ENCODE measurements at places on chromosomes 13 and 19. TPM values are rescaled to one million over a fixed set of nuclear protein-coding genes. Genes with fewer than 3 reads are reported as not detected.

CCNA1 gene
- total RNA-seq: 1.2 TPM

TMEM238 gene
- total RNA-seq: 0.66 TPM

ATP1A3 gene
- total RNA-seq: not detected

NAPA gene
- total RNA-seq: 143 TPM

PBX4 gene
- total RNA-seq: 11.8 TPM

ZNF471 gene
- total RNA-seq: 9.4 TPM

DNA sequence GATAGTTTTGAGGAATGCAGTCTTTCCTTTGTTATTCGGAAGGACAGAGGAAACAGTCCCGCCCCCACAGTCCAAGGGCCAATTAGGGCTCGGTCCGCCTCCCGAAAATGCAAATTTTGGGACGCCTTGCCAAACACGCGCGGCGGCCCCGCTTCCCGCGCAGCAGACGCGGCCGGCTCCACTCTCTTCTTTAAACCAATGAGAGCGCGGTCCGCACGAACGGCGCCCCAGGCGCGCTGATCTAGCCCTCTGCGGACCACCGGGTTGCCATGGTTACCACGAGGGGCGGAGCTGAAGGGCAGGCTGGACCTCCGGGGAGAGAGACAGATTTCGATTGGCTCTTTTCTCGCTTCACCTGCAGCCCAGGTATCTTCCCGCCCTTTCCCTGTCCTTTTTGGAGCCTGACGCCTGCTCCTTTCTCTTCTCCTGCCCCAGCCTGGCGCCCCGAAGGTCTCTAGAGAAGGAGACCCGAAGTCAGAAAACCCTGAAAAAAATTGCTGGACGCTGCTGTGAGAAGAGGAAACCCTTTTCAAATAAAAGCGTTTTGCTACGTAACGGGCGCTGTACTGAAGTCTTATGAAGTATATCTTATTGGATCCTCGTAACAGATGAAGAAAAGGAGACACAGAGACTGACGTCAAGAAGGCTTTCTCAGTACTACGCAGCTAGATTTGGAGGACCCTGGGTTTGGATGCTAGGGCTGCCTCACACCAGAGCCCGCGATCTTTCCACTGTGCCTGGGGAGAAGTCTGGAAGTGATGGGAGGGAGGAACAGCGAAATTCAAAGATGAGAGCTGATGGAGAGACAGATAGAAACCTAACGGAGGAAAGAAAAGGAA, 2.0 kb downstream of the PTH2 start:
- no peaks in the 10 kb centered on the region for H3K36me3 ChIP-seq
- DNase-seq: peak; percentile 45
- H3K27me3 ChIP-seq: no peaks in the 10 kb centered on the region
- no peak overlapping the region for H3K27ac ChIP-seq
- peak overlapping the region; percentile 18 for H3K4me3 ChIP-seq

DNA sequence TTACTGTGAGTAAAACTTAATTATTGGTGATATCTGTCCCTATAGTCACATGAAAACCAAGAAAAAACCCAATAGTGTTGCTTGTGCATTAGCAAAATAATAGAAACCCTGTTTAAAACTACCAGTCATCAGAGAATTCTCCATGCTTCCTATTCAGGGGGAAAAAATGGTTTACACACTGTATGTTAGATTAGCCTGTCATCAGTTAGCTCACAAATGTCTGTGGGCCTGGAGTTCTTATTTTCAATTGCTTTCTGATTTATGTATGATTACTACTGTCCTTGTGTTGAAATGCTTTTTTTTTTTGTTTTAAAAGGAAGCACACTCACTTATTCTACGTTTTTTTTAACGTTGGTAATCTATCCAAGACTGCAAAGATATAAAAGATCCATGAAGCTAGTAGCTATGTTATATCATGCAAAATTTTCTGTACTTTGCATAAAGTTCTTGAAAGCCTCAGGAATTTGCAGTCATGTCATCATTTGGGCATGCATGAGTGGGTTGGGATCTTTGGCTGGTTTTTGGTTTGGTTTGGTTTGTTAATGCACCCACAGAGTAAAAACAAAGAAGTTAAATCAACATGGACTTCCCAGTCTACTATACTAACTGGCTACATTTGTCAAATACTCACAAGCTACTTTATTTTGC, 25.9 kb downstream of the RXFP2 start:
- H3K4me3 ChIP-seq: no peak overlapping the region
- no peaks in the 10 kb centered on the region for H3K36me3 ChIP-seq
- H3K27me3 ChIP-seq: no peaks in the 10 kb centered on the region
- no peak for DNase-seq
- H3K27ac ChIP-seq: no peak overlapping the region

DNA sequence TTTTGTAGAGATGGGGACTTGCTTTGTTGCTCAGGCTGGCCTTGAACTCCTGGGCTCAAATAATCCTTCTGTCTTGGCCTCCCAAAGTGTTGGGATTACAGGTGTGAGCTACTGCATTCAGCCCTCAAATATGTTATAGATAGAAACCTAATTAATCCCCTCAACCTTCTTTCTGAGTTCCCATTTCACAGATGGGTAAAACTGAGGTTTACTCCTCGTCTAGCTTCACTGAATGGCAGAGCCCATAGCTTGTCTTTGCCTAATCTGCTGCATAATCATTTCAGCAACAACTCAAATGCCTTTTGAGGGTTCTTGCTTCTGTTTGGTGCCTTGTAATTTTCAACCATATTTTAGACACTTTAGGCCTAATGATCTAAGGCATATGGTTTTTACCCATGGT, 36.0 kb upstream of the ADGRE1 start:
- no peak for DNase-seq
- H3K27ac ChIP-seq: no peak overlapping the region
- no peak overlapping the region for H3K4me3 ChIP-seq
- H3K4me1 ChIP-seq: no peaks in the 10 kb centered on the region
- H3K27me3 ChIP-seq: no peaks in the 10 kb centered on the region
- no peaks in the 10 kb centered on the region for H3K36me3 ChIP-seq

DNA sequence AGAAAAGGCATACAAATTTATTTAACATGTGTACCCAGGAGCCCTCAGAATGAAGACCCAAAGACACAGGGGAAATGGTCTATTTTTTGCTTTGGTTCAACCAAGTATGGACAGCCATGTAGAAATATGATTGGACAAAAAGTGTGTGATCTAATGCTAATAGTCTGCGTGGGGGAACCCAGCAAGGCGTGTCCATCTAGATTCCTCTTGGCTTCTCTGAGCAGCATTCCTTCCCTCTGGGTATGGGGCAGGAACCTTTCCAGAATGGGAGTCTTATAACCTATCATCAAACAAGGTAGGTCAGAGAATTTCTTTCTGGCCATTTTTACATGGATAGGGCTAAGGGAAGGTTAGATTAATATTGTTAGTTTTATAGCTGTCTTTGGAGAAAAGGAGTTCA, 698.2 kb downstream of the FGF9 start:
- no peaks in the 10 kb centered on the region for H3K36me3 ChIP-seq
- no peaks in the 10 kb centered on the region for H3K4me1 ChIP-seq
- no peaks in the 10 kb centered on the region for H3K27me3 ChIP-seq

- H3K4me3 ChIP-seq: no peak overlapping the region
- H3K27me3 ChIP-seq: peaks cover 10% of the 10 kb centered on the region
- H3K4me1 ChIP-seq: no peaks in the 10 kb centered on the region
- no peak overlapping the region for H3K27ac ChIP-seq
- no peak for DNase-seq
- H3K36me3 ChIP-seq: no peaks in the 10 kb centered on the region
Measured at GRCh38 chr13:24740014-24740890, 23.7 kb upstream of the RNF17 start.

GRCh38 chr13:73625562-73626339, 508.5 kb downstream of the KLF12 start:
- no peak overlapping the region for H3K27ac ChIP-seq
- H3K36me3 ChIP-seq: no peaks in the 10 kb centered on the region
- DNase-seq: no peak
- H3K27me3 ChIP-seq: no peaks in the 10 kb centered on the region

- DNase-seq: no peak
- no peak overlapping the region for H3K4me3 ChIP-seq
- H3K27me3 ChIP-seq: no peaks in the 10 kb centered on the region
- H3K36me3 ChIP-seq: no peaks in the 10 kb centered on the region
- H3K27ac ChIP-seq: no peak overlapping the region
- H3K4me1 ChIP-seq: no peaks in the 10 kb centered on the region
Measured at GRCh38 chr19:13670846-13671245, 93.5 kb upstream of the MRI1 start.

DNA sequence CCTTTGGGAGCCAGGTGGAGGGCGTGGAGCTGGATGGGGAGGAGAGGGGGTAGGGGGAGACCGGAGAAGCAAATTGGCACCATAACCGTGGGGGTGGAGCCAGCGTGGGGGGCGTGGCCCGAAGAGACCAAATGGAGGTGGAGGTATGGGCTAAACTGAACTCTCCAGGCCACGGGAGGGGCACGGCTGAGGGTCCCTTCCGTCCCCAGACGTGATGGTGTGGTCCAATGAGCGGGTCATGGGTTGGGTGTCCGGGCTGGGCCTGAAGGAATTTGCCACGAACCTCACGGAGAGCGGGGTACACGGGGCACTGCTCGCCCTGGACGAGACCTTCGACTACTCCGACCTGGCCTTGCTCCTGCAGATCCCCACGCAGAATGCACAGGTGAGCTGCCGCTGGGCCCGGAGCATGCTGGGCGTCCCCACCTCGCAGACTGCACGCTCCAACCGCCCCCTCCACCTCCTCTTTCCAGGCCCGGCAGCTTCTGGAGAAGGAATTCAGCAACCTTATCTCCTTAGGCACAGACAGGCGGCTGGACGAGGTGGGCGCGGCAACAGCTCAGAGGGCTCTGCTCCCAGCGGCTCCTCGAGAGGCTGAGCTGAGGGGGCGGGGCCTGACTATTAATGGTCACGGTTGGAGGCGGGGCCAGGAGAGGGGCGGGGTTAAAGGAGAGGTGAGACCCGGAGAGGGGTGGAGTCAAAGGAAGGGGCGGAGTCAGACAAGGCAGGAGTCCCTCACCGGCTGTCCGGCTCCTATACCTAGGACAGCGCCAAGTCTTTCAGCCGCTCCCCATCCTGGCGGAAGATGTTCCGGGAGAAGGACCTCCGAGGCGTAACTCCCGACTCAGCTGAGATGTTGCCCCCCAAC, 6.2 kb downstream of the HRC start:
- H3K27ac ChIP-seq: peak overlapping the region; percentile 77
- H3K4me3 ChIP-seq: peak overlapping the region; percentile 52
- peaks cover 32% of the 10 kb centered on the region for H3K4me1 ChIP-seq
- no peaks in the 10 kb centered on the region for H3K27me3 ChIP-seq

DNA sequence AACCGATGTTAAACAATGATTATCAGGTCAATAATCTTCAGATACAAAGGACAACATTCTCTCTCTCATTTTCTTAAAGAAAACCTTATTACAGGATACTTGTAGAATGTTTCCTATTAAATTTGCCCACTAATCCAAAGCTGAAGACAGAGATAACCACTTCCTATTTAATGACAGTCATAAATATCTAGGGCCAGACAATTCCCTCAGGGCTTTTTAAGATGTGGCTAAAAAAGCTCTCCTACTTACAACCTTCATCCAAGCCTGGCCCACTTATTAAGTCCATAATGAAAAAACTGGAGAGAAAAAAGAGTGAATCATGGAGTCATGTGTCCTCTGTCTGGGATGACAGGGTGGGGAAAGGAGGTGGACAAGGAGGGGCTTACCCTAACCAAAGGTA, 235.9 kb downstream of the KLF12 start:
- no peaks in the 10 kb centered on the region for H3K4me1 ChIP-seq
- DNase-seq: no peak
- H3K36me3 ChIP-seq: no peaks in the 10 kb centered on the region
- H3K27ac ChIP-seq: no peak overlapping the region

DNA sequence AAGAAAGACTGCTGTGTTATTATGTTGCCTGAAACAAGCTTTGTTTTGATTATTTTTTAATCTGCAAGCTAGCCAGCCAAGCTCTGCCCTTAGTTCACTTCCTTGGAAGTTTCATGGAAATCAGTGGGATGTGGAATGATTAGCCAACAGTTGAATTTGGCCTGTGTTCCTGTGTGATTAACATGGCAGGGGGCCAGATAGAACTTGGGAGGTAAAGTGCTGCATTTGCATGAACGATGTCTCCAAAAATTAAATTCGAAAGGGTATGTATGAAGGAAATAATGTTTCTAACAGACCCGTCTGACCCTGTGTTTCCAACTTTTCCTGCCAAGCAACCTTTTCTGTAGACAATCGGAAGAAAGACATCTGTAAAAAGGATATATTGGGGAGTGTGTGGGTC, 32.2 kb downstream of the UFM1 start:
- no peaks in the 10 kb centered on the region for H3K36me3 ChIP-seq
- no peaks in the 10 kb centered on the region for H3K27me3 ChIP-seq
- H3K4me1 ChIP-seq: no peaks in the 10 kb centered on the region

DNA sequence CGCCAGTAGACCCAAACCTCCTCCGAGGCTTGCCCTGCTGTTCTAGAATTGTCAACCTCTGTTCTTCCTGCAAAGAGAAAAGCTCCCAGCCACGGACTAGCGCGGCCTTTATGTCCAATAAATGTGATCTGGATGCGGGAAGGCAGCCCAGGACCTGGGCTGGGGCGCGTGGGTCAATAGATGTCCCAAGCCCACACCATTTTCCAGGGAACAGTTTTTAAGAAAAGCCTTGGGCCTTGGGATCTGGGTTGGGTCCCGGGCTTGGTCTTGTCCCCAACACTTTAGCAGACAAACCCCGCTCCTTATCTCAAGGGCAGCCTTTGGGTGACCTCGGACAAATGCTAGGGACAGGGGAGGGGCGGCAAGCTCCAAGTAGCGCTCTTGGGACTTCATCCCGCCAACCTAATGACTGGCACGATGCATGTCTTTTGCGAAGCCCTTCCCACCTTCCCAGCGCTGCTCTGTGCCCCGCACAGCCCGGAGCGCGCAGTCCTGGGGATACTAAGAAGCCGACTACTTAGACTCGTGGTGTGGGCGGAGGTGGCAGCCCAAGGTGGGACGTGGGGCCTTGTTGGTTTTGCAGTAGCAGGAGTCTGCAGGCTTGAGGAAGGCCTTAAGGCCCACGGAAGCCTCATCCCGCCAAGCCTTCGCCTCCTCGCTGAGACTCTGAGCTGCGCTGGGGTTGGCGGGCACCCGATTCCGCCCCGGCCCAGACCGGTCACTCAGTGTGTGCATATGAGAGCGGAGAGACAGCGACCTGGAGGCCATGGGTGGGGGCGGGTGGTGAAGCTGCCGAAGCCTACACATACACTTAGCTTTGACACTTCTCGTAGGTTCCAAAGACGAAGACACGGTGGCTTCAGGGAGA, 10.8 kb downstream of the SOX21 start:
- H3K36me3 ChIP-seq: no peaks in the 10 kb centered on the region
- peaks cover 87% of the 10 kb centered on the region for H3K27me3 ChIP-seq
- no peak for DNase-seq

- DNase-seq: no peak
- H3K27ac ChIP-seq: no peak overlapping the region
- no peak overlapping the region for H3K4me3 ChIP-seq
- no peaks in the 10 kb centered on the region for H3K4me1 ChIP-seq
Measured at GRCh38 chr13:46202188-46202795, 9.4 kb upstream of the LRRC63 start.

GRCh38 chr13:67281466-67281865, 51.3 kb upstream of the PCDH9 start:
- H3K27ac ChIP-seq: no peak overlapping the region
- H3K4me3 ChIP-seq: no peak overlapping the region
- H3K27me3 ChIP-seq: no peaks in the 10 kb centered on the region

Measured in tibial nerve (tissue), 4 donors.